IPS DF 6.9 (cell line): ENCODE measurements at places on chromosomes 1 and 21.

DNA sequence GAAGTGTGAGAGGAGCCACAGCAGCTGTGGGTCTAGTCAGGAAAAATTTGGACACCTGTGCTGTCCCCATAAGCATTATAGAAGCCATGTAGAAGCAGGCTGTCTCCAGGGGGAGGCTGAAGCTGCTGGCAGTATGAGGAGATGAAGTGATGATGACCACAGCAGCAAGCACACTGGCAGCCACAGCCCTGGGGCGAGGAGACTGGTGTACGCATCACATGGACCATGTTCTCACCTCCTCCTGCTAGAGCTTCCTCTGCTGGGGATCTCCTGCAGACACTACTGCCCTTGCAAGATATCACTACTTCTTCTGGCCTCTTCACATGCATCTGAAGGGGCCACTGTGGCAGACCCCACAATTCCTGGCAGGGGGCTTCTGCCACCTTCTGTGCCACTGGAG lies 33.8 kb upstream of the CREG1 start:
- no peak for DNase-seq

DNA sequence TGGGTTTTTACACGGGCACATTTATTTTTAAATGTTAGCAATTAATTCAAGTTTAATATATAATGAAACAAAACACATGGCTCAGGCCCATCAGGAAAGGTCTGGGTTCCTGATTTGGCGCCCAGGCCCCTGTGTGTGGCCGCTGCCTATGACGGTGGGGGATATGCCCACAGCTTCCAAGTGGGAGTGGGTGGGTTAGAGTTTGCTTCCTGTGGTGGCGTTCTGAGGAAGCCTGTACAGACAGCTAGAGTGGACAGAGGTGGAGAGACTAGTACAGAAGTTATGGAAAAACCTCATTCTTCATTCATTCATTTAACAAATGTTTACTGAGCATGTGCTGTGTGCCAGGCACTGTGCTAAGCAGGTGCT lies 22.4 kb upstream of the EPS8L3 start:
- no peak for DNase-seq

- DNase-seq, result no peak
Measured at GRCh38 chr1:100448366-100448765, 89.6 kb upstream of the GPR88 start.

GRCh38 chr1:211736351-211736915 lies 61.0 kb upstream of the NEK2 start:
- no peak for DNase-seq

DNA sequence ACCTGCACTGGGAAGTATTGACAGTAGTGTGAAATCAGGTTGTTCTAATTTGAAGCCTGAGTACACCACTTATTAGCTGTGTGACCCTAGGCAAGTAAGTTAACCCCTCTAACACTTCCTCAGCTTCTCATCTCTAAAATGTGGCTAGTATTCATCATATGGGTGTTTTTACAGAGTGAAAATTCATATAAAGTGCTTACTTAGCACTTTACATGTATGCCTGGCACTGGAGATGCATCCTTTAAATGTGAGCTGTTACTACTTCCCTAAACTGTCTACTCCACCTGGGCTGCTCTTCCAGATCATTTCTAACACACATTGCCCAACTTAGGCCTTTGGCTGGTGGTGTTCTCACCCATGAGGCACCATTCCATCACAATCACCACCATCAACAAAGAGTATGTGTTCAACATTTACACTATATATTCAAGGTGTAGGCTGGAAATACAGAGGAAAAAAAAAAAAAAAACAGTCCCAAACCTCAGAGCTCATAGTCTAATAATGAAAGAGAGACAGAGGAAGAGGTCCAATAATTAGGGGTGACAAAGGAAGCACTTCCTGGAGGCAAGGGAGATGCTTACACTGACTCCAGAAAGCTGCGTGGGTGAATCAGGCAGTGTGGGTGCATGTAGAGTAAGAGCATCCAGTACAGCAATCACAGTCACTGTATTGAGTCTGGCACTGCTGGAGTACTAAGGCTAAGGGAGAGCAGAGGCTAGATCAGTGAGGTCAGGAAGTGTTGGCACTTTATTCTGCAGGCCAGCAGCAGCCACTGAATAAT lies 3.6 kb downstream of the STX6 start:
- no peak for DNase-seq

GRCh38 chr1:180617774-180618395 lies 13.9 kb upstream of the XPR1 start:
- no peak for DNase-seq

DNA sequence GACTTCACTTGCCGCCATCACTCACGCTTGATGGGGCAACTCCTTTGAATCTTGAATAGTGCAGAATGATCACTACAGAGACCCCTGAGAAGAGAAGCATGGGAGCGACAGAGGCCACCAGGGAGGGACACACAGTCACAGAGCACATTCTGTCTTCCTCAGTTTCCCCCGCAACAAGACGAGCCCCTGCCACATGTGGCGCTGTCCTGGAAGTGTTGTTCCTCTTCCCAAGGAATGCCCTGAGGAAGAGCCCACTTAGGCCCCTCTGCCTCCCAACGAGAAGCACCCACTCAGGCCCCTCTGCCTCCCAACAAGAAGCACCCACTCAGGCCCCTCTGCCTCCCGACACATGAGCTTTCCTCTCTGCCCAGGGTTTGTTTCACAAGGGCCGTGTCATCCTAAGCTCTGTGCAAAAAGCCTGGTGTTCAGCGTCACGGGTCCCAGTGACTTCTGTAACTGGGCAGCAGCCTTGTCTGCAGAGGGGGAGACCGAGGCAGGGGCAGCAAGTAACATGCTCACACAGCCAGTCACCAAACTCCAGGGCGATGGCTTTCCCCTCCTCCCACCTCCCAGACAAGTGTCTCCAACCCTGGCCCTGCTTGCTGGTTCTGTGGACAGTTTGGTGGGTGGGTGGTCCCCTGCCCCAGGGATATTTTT lies 19.8 kb downstream of the SLC37A1 start:
- DNase-seq, result no peak

- no peak for DNase-seq
Measured at GRCh38 chr1:234504969-234505768, 26.2 kb upstream of the TARBP1 start.

DNA sequence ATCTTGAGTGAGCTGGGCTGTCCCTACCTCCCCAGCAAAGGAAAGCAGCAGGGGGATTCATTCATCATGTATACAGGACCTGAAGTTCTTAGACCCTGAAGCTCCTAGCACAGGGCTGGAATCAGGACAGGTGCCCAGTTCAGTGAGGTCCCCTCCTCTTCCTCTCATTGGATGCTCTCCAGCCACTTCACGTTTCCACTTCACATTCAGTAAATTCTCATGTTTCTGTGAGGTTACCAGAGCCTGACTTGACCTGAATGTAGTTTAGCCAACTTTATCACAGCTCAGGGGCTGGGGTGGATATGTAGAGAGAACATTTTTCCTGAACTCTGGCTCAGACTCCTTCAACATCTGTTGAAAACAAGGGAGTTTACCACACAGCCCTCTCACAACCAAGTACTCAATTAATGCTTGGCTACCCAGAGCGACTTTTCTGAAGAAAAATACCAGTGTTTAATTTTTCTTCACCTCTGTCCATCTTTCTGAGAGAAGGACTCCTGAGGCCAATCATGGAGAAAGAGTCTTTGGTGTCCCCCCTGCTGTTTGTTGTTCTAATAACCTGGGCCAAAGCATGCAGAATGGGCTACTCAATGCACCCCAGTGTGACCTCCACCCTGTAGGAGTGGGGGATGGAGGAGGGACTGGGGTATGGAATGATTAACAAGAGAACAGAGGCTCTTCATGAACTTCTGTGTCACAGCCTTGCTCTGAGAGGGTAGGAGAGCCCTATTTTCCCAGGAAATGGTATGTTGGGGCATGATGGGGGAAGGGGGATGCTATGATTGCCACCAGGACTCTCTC lies 108.3 kb upstream of the FGGY start:
- DNase-seq, result no peak

GRCh38 chr21:42923553-42924432 lies 1.6 kb downstream of the ERVH48-1 start:
- peak; percentile 95 for DNase-seq

- DNase-seq, result no peak
Measured at GRCh38 chr1:172997941-172998361, 52.8 kb downstream of the TNFSF18 start.

DNA sequence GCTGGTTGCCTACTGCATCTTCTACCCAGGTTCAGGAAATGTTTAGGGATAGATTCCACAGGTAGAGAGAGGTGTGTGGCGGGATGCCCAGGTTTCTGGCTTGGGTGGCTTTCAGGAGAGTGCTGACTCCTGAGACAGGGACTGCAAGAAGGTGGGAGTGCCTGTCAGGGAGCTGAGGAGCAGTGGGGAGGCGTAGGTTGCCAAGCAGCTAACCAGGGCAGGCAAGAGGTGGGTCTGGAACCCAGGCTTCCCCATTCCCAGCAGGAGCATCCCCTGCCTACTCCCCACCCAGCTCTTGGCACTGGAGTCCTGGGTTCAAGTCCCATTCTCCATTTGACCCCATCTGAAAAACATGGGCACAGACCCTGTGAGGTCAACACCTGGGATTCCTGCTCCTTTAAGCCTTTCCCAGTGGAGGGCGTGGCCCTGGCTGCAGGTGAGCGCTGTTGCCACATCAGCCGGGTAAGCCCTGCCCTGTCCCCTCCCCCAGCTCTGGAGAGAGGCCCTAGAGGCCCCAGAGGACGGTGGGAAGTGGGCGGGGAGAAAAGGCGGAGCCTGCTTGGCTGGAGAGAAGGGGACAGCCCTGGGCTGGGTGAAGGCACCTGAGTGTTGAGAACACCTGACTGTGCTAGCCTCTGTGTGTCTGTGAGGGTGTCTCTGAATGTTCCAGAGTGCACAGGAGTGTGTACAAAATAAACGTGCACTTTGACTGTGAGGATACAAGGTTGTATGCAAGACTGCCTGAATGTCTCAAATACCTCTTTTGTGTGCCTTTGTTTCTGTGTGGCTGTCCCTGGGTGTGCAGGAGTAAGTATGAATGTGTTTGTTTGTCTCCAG lies 14.0 kb upstream of the SYNC start:
- peak; percentile 98 for DNase-seq

DNA sequence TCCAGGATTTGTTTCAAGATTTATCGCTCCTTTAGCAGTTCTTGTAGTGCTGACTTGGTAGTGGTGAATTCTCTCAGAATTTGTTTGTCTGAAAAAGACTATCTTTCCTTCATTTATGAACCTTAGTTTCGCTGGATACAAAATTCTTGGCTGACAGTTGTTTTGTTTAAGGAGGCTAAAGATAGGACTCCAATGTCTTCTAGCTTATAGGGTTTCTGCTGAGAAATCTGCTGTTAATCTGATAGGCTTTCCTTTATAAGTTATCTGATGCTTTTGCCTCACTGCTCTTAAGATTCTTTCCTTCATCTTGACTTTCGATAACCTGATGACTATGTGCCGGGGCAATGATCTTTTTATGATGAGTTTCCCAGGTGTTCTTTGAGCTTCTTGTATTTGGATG lies 28.9 kb downstream of the RPAP2 start:
- DNase-seq, result no peak

DNA sequence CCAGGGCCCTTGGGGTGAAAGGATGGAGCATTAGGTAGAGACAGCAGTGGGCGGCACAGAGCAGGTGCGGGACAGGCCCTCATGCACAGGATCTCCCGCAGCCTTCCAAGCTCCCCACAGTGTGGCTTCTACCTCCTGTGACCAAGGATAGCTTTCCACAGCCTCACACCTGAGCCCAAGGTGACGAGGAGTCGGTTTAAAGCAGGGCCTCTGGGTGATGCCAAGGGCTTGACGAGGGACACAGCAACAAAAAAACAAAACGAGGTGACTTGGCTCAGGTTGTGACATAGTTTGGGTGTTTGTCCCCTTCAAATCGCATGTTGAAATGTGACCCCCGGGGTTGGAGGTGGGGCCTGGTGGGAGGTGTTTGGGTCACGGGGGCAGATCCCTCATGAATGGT lies 15.3 kb downstream of the RSPH1 start:
- no peak for DNase-seq

DNA sequence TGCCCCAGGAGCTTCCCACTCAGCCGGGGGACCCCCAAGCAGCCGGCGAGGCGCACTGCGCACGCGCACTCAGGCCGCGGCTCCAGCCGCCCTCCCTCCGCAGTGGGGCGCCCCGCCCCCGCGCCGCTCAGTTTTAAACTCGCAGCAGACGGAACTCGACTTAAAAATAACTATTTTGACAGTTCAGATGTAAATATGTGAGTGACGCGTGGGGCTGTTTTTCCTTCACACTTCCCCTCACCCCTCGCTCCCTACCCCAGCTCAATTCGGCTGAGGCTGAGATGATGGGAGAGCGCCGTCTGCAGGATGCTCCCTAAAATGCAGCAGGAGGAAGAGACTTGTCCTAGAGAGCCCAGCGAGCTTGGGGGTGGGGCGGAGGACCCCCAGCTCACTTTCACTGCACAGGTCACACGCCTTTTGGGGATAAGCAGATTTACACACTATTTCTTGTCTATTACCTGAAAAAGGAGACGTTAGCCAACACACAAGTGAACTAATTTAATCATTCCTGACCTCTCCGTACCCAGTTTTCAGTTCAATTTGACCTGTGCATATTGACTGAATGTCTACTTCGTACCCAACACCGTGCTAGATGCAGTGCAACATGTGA lies 8.9 kb upstream of the LEMD1 start:
- DNase-seq, result no peak

GRCh38 chr1:237953238-237953637 lies 62.5 kb upstream of the ZP4 start:
- peak; percentile 16 for DNase-seq

GRCh38 chr1:151621351-151621750 lies 9.5 kb downstream of the SNX27 start:
- DNase-seq, result no peak

GRCh38 chr1:207393610-207394009 lies 60.5 kb upstream of the CR2 start:
- DNase-seq, result no peak

DNA sequence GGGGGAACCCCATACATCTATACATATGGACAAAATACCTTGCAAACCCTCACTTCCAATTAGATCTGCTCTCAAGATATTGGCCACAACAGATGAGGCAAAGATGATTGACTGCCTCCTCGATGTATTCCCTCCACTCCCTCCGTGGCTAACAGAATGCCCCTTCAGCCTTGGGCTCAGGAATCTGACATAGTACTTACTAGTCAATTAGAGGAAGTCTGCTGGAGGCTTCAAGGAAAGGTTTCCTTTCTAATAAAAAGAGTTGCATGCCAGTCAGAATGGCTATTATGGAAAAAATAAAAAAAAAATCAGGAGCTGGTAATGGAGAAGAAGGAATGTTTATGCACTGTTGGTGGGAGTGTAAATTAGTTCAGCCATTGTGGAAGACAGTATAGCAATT lies 90.4 kb upstream of the VAV3 start:
- no peak for DNase-seq

GRCh38 chr1:28111157-28111556 lies 22.7 kb upstream of the EYA3 start:
- DNase-seq, result no peak

GRCh38 chr1:22236166-22236565 lies 93.3 kb upstream of the WNT4 start:
- DNase-seq, result no peak

GRCh38 chr1:62144238-62144831 lies 50.3 kb upstream of the L1TD1 start:
- peak; percentile 37 for DNase-seq

GRCh38 chr1:167043752-167044488 lies 46.3 kb downstream of the GPA33 start:
- DNase-seq, result no peak

- DNase-seq, result no peak
Measured at GRCh38 chr1:36582066-36582755, 99.5 kb upstream of the CSF3R start.

GRCh38 chr1:221149111-221149510 lies 269.9 kb downstream of the HLX start:
- no peak for DNase-seq

- DNase-seq, result no peak
Measured at GRCh38 chr1:165476776-165477175, 31.9 kb upstream of the RXRG start.

GRCh38 chr21:45767071-45768006 lies 123.8 kb downstream of the PCBP3 start:
- no peak for DNase-seq
